HS-27A (cell line): ENCODE measurements at places on chromosomes 6 and 20.

- DNase-seq = no peak
These were observed 52.1 kb downstream of the TRAF3IP2 start for GRCh38 chr6:111553580-111553979.

DNA sequence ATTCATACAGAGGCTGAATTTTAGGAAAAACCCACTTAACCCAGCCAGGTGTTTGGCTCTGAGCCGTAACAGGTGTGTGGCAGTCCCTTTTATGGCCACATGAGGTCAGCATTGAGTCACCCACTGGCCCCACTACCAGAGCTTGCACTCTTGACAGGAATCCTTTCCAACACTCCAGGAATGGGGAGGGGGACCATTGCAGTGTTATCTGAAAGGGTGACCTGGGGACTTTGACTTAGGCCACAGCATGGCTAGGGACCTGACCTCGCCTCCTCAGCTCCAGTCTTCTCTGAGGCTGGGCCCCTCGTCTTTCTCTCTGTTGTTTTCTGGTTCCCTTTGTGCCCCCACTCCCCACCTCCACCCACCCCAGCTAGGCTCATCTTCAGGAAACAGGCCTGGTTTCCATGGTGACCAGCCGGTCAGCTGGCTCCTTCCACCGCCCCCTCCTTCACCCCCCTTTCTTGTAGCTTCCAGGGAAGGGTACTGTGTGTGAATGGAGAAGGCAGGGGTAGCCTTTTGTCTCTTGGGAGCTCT lies 2.1 kb upstream of the TMEM151B start:
- no peak for DNase-seq

DNA sequence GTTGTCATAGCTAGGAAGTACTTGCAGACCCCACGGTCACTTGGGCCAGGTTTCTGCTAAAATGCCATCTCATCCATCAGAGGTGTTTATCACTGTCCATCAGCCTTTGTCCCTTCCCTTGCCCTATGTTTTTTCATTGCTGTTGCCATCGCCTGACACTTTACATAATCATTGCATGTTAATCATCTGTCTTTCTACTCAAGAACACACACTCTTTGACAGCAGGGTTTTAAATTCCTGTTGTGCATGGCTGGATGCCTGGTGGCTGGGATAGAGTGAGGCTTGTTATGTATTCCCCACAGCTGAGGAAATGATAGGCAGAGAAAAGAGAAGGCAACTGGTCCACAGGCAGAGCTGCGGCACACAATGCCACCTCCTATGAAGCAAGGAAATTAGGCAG lies 11.7 kb upstream of the C6orf118 start:
- no peak for DNase-seq

DNA sequence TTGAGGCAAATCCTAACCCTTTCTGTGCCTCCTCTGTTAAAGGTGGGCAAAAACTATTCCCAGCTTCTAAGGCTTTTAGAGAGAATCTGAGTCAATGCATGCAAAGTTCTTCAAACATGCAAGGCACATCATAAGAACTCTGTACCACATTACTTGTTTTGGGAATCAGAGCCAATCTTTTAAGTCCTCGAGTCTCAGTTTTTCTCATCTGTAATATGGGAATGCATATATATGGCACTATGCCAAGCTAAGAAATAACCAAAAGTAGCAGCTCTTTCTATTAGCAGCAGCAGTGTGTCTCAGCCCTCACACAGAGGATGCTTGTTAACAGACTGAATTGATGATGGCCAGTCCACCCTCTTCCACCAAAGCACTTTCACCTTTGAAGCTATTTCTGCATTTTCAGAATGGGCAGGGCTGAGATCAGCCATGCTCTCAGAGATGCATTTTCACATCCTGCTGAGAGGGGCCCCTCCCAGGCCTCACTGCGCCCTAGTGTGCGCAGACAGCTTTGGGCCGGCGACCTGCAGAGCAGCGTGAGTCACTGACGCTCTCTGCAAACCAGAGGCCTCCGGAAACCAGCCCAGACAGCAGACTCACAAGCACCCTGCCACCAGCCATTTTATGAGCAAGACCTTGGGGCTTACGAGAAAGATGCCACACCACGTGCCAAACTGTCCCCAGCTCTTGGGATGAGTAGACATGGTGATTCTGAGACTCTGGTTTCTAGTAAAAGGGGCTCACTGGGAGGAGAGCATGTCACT lies 138.0 kb downstream of the NFATC2 start:
- no peak for DNase-seq

DNA sequence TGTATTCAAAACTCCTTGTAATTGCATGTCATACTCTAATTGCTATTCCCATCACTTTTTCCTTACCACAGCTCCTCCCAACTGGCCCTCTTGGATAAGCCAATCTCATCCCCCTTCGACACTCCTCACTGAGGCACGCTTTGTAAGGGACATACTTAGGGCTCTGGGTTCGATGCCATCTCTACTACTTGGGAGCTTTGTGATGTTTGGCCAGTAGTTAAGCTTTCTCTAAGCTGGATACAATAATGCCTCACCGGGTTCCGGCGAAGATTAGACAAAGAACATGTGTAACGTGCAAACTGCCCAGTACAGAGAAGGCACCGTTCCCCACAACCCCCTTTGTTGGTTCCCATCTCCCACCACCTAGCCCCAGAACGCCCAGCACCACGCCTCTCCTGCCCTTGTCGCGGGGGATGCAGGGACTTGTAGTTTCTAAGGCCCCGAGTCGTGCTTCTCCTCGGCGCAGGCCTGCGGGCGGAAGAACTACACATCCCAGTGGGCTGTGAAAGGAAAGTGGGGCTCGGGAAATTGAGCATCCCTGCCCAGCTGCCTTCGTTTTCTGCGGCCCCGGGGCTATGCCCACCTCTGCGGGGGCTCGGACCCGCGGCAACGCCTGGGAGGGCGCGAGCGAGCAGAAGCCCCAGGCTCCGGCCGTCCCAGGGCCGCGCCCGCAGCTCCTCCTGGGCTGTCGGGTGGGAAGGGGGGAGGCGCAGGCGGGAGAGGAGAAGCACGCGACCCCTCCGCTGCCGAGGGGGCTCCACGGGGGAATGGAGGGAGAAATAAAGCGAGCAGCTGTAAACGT lies 1.1 kb upstream of the ZDHHC14 start:
- peak; percentile 71 for DNase-seq

DNA sequence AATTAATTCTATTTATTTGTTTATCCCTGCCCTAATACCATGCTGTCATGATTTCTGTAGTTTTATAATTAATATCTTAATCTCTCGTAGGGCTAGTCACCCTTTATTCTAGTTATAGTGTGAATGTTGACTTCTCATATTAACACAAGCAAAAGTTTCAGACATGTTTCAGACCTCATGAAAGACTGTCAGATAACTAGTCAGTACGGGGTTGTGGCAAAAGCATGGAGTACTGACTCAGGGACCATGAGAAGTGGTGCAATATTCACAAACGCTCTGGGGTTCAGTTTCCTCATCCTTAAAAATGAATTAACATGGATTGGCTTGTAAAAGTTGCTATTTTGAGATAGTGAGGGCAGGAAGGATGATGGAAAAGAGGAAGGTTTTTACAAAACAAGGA lies 148.9 kb downstream of the TMEM200A start:
- DNase-seq = no peak

- DNase-seq = no peak
These were observed 20.2 kb upstream of the APMAP start for GRCh38 chr20:25012616-25013189.

- no peak for DNase-seq
These were observed 1063.3 kb upstream of the CITED2 start for GRCh38 chr6:140437619-140438345.

GRCh38 chr6:105372142-105372848 lies 30.6 kb downstream of the PREP start:
- DNase-seq = no peak

DNA sequence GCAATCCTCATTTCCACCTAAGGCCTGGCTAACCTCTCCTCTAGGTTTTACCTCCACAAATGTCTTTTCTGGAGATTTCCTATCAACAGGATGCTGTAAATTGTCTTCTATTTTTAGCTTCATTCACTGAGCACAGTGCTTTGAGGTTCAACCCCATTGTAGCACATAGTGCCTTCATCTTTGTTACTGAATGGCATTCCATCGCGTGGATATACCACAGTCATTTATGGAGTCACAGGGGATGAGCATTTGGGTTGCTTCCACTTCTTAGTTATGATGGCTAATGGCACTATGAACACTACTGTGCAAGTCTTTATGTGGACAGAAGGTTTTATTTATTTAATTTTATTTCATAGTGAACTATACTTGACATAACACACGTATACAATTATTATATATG lies 387.1 kb downstream of the SMOC2 start:
- DNase-seq = no peak

- no peak for DNase-seq
These were observed 13.3 kb downstream of the PMEPA1 start for GRCh38 chr20:57696401-57696961.

DNA sequence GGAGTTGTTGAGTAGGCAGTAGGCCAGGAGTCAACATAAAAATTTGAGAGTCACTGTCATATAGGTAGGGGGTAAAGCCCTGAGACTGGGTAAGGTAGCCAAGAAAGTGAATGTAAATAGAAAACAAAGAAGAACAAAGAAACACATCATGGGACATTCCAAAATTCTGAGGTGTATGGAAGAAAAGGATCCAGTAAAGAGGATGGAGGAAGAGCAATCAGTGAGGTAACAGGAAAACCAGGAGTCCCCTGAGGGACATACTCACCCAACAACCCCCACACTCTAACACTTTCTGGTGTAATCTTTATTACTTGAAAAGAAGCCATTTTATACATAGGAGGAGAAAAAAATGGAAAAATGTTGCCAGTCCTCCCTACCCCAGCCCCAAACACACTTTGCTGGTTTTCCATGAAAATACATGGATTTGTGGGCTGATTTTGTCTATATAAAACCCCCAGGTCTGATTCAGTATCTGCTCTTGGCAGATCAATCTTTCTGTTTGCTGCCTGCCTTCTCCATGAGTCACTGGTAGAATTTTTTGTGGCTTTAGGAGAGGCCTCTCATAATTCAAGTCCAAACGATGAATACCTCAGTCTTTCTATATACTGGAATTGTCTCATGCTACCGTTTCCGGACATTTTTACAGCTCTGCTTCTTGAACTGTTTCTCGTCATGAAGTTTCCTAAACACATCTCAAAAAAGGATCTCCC lies 271.4 kb upstream of the MAN1A1 start:
- DNase-seq = peak; percentile 15

DNA sequence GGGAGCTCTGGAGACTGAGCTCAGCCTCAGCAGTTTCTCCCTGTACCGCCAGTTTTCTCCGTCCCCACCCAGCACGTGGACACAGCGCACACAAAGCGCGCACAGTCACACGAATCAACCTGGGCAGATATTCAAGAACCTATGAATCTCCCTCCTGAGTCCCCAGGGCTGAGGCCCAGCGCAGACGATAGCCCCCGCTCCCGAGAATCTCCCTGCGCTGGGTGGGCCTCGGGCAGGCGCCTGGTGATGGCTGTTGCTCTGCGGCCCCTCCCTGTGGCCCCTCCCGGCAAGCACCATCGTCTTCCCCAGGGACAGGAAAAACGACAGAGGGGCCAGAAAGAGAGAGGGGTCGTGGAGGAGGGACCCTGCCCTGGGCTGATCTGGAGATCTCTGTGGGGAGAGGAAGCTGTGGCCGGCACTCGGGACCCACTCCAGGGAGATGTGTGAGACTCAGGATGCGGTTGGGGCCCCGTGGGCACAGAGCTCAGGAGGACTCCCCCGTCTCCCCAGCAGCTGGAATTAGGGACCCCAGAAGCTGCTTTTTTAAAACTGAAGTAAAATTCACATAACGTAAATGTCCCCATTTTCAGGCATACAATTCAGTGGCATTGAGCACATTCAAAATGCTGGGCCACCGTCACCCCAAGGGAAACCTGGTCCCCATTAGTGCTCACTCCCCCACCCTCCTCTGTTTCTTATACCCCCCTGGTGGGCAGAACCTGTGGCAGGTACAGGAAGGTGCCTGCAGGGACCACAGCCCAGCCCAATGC lies 330.8 kb downstream of the TAF4 start:
- DNase-seq = no peak

DNA sequence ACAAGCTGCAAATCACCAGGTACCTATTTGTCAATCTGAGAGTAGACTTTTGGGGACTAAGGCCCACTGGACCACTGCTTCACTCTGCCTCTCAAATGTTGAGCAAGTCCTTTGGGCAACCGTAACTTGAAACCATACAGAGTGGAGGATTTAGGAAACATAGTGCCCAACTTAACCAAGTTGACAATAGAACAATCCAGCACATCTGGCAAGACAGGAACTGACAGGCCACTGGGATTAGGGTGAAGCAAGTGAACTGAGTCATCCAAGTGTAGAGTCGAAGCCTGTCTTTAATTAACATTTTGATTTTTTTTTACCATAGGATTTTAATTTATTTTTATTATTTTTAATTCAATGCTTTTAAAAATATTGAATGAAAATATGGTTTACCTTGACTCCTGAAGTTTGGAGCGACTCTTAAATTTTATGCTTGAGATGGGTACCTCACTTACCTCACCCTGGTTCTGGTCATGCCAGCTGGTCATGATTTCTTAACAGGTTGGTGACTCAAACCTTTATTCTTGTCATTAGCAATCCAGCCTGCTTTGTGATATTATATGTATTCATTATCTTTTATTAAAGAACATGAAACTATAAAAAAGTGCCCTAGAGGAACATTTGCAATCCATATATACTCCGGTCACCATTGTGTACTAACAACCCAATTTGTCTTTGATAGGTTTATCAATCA lies 312.1 kb upstream of the DEFB112 start:
- DNase-seq = no peak

DNA sequence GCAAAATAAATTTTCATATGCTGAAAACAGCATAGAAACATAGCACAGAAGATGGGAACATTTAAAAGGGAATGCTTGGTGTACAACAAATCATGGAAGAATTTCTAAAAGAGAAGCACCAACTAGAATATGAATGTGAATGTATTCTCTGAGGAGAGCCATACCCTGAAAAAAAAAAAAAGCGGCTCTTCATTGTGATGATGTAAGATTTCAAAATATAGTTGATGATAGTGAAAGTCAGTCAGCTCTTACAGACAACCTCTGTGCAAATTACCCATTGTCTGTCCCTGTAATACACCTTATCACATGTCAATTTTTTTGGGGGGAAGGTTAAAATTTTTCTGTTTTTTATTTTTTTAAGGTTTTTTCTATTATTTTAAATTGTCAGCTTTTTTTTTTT lies 58.6 kb upstream of the PTCHD4 start:
- no peak for DNase-seq

GRCh38 chr20:38134427-38135270 lies 30.4 kb downstream of the TGM2 start:
- peak; percentile 82 for DNase-seq

- DNase-seq = no peak
These were observed 122.5 kb downstream of the DST start for GRCh38 chr6:56520218-56520617.
